ENCODE measurements at places on chromosomes 4 and X.

DNA sequence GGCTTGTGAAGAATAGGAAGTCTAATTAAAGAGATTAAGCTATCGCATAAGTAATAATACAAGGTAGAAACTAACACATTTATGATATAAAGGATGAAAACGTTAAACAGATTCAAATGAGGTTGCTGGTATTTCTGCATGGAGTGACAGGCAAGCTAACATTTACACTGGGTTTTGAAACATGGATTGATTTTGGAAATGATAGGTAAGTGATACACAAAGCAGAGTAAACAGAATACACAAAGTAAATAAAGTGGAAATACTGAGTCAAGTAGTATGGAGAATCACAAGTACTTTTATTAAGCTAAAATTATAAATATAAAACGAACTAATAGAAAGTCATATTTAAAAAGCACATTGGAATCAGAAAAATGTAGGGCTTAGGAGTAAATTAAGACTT lies 665.3 kb downstream of the STPG2 start:
- no peak overlapping the region for H3K27ac ChIP-seq
- H3K4me3 ChIP-seq = no peak overlapping the region
- DNase-seq = no peak
- no peaks in the 10 kb centered on the region for H3K36me3 ChIP-seq
- no peaks in the 10 kb centered on the region for H3K4me1 ChIP-seq

- DNase-seq = no peak
- H3K4me1 ChIP-seq = peaks cover 11% of the 10 kb centered on the region
- no peak overlapping the region for H3K27ac ChIP-seq
- H3K27me3 ChIP-seq = no peaks in the 10 kb centered on the region
Measured at GRCh38 chrX:69221239-69222102, 56.2 kb upstream of the PJA1 start.

- H3K4me3 ChIP-seq = no peak overlapping the region
- no peaks in the 10 kb centered on the region for H3K36me3 ChIP-seq
- H3K27ac ChIP-seq = no peak overlapping the region
- no peaks in the 10 kb centered on the region for H3K27me3 ChIP-seq
Measured at GRCh38 chr4:67933755-67934154, 29.5 kb downstream of the TMPRSS11A start.

DNA sequence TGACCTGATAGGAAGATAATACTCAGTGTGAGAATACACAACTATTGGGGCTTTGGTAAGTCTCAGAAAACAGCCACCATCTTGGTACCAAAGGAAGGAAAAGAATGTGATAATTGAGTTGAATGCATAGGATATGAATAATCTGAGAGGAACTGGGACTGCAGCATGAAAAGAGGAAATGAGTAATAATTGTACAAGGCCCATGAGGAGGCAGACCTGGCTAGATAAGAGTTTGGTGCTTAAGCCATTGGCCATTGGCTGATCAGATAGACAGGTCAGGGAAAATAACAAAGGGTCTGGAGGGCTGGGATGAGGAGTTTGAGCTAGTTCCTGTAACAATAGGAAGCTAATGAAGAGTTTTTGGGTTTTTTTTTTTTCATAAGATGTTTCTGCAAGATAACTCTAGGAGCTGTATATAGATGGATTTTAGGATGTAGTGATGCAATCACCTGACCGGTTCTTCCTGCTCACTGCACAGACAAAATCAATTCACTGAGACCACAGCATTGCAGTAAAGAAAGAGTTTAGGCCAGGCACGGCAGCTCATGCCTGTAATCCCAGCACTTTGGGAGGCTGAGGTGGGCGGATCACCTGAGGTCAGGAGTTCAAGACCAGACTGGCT lies 5.3 kb upstream of the TRMT2B start:
- H3K4me1 ChIP-seq = no peaks in the 10 kb centered on the region
- no peak for DNase-seq
- H3K27ac ChIP-seq = no peak overlapping the region
- no peaks in the 10 kb centered on the region for H3K36me3 ChIP-seq

GRCh38 chr4:121582296-121582695 lies 114.5 kb downstream of the ANXA5 start:
- no peaks in the 10 kb centered on the region for H3K27me3 ChIP-seq
- H3K27ac ChIP-seq = no peak overlapping the region
- no peak overlapping the region for H3K4me3 ChIP-seq
- H3K36me3 ChIP-seq = no peaks in the 10 kb centered on the region

DNA sequence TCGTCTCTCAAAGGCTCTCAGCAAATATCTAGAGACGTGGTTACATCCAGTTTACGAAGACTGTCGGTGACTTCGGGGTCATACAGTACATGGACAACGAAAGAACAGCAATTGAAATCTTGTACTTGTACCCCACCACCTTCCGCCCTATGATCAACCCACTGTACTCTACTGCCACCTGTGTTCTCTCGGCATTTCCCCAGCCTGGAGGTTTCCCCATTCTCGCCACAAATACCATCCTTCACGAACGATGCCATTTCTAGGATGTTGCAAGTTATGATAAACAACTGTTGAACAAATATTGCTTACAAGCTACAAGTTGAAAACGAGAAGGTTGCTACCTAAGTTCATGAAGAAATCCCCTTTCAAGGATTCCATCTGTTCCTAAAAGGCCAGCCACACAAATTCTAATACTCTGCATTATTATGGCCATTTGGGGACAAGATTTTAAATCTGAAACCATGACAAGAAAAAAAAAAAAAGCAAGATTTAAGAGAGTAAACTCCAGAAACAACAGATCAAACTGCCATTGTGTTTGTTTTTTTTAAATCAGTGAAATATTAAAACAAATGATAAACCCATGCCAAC lies 1.6 kb downstream of the APBB2 start:
- DNase-seq = no peak
- no peaks in the 10 kb centered on the region for H3K27me3 ChIP-seq
- peak overlapping the region; percentile 91 for H3K4me3 ChIP-seq
- H3K27ac ChIP-seq = peak overlapping the region; percentile 92
- H3K36me3 ChIP-seq = no peaks in the 10 kb centered on the region
- peaks cover 39% of the 10 kb centered on the region for H3K4me1 ChIP-seq

DNA sequence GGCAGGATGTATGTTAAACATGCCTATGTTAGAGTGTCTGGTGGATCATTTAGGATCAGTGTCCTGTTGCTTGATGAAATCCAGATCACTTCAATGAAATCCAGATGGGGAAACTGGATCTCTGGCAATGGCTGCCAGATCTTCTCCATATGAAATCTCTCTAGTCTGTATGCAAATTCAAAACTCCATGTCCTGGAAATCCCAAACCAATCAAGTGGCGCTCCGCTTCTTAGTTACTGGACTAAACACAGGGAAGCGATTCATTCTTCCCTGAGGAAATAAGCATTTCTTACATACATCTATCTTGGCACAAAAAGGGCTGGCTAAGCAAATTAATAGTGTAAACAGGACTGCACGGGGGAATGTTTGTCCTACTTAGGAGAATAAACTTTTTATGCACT lies 94.9 kb downstream of the HDAC8 start:
- no peaks in the 10 kb centered on the region for H3K36me3 ChIP-seq
- H3K4me3 ChIP-seq = no peak overlapping the region
- no peak for DNase-seq
- H3K4me1 ChIP-seq = no peaks in the 10 kb centered on the region
- H3K27me3 ChIP-seq = no peaks in the 10 kb centered on the region
- no peak overlapping the region for H3K27ac ChIP-seq

GRCh38 chr4:90842960-90843359 lies 715.8 kb downstream of the CCSER1 start:
- no peak overlapping the region for H3K27ac ChIP-seq
- no peaks in the 10 kb centered on the region for H3K27me3 ChIP-seq
- no peak for DNase-seq
- no peaks in the 10 kb centered on the region for H3K4me1 ChIP-seq
- no peak overlapping the region for H3K4me3 ChIP-seq
- H3K36me3 ChIP-seq = no peaks in the 10 kb centered on the region

DNA sequence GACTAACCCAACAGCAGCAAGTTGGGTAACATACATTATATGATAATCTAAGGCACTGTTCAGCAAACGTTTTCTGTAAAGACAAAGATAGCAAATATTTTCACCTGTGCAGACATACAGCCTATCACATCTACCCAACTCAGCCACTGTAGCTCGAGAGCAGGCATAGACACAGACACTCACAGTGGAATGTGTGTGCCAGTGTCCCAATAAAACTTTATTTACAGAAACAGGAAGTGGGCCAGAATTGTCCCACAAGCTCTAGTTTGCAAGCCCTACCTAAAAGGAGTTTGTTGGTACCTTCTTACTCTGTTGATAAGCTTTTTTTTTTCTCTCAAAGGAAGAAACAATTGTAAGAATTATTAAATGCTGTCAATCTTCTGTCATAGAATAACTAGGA lies 11.9 kb upstream of the FAM9A start:
- DNase-seq = no peak
- no peaks in the 10 kb centered on the region for H3K27me3 ChIP-seq
- no peaks in the 10 kb centered on the region for H3K4me1 ChIP-seq
- H3K36me3 ChIP-seq = no peaks in the 10 kb centered on the region
- no peak overlapping the region for H3K4me3 ChIP-seq
- H3K27ac ChIP-seq = no peak overlapping the region

DNA sequence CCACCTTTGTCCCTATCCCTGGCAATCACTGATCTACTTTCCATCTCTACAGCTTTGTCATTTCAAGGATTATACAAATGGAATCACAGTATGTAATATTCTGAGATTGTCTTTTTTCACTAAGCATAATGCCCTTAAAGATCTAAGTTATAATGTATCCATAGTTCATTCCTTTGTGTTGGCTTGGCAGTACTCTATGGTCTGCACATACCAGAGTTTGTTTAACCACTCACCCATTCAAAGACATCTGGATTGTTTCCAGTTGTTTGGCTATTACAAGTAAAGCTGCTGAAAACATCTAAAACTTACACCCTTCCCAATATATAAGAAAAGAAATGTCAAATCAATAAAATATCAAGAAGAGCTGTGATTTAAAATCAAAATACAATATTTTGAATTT lies 26.0 kb upstream of the AWAT1 start:
- no peaks in the 10 kb centered on the region for H3K27me3 ChIP-seq
- H3K4me3 ChIP-seq = no peak overlapping the region
- DNase-seq = no peak
- H3K36me3 ChIP-seq = no peaks in the 10 kb centered on the region
- no peaks in the 10 kb centered on the region for H3K4me1 ChIP-seq

DNA sequence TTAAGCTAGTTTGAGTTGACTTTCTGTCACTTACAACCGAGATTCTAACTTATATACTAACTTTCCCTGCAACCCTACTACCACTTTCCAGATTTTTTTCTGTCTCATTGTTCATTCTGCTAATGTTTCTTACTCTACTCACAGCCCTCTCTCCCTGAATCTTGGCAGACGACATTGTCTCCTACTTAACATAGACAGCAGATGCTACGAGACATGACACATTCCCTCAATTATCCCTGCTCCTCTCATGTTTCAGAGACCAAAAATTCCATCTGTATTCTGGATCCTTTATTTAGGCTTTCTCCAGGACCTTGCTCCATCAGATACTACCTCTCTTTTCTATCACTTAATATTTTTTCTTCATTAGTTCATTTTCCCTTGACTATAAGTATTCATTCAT lies 379.1 kb upstream of the TEX13C start:
- no peaks in the 10 kb centered on the region for H3K4me1 ChIP-seq
- H3K27me3 ChIP-seq = no peaks in the 10 kb centered on the region
- no peak overlapping the region for H3K27ac ChIP-seq
- no peaks in the 10 kb centered on the region for H3K36me3 ChIP-seq
- no peak for DNase-seq
